ENCODE measurements at places on chromosomes 2 and 18.

- no peaks in the 10 kb centered on the region for H3K4me1 ChIP-seq
- H3K4me3 ChIP-seq, result no peak overlapping the region
- no peak for DNase-seq
- no peaks in the 10 kb centered on the region for H3K36me3 ChIP-seq
Measured at GRCh38 chr2:174846218-174846617, 81.9 kb upstream of the CHRNA1 start.

DNA sequence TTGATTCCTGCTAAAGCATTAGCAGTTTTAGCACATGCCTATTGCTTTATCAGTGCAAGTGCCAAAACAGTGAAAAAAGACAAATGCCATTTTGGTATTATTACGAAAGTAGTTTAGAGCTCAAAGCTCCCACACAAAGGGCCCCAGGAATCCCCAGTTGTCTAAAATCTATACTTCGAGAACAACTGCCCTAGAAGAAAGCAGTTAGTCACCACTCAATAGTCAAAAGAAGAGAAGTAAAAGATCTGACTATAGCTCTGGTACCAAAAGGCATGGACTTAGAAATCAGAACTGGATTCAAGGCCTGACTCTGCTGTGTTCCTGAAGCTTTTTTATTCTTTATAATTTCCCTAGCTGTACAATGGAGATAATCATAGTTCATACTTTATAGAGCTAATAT lies 21.8 kb downstream of the SCN3A start:
- H3K27ac ChIP-seq, result no peak overlapping the region
- no peaks in the 10 kb centered on the region for H3K36me3 ChIP-seq
- DNase-seq, result no peak

DNA sequence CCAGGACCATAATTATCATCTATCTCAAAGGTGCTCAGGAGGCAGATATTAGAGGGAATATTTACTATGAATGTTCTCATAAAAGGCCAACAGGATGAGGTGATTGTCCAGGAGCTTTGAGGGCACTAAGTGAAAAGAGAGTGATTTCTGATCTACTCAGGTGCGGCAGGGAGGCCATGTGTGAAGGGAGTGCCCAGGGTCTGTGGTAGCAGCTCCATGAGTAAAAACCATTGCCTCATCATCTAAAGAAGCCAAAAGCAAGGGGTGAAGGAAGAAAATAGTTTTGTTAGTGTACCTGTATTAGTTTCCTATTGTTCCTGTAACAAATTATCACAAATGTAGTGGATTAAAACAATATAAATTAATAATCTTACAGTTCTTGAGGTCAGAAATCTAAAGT lies 22.5 kb downstream of the RND3 start:
- no peak for DNase-seq
- peak overlapping the region; percentile 18 for H3K27ac ChIP-seq
- no peak overlapping the region for H3K4me3 ChIP-seq
- peaks cover 15% of the 10 kb centered on the region for H3K36me3 ChIP-seq
- no peaks in the 10 kb centered on the region for H3K27me3 ChIP-seq

DNA sequence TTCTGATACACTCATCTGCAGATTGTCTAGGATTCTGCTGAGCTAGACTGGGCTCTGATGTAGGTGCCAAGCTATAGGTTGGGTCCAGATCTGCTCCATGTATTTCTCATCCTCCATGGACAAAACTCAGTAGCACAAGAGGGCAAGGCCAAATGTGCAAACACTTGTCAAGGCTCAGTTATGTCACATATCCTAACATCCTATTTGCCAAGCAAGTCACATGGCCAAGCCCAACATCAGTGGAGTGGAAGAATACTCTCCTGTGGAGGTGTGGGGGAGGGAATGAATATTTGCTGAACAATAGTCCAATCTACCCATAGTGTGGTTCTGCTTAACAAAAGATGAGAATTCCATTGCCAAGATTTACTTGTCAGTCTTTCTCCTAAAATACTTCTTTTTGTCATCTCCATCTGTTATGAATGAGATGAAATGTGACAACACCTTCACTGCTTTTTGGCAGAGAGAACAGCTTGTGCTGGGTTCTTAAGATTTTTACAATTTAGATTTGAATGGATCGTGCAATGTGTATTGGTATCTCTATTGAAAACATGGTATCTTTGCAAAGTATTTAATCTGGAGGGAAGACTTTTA lies 89.9 kb downstream of the OXER1 start:
- no peaks in the 10 kb centered on the region for H3K27me3 ChIP-seq
- H3K4me3 ChIP-seq, result no peak overlapping the region

DNA sequence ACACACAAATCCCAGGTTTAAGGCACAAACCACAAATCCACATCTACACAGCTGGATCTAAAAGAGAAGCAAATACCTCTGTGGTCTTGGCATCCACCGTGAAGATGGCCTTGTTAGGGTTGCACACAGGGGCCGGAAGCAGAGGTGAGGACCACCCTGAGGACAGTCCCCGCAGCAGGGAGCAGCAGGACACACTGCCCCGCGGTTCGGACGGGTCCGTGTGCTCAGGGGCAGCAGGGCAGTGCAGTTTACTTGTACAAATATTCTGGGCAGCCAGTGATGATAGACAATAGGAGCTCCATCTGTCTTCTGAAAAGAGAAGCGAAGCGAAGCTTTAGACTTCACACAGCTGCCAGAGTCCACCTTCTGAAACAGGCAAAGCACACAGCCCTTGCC lies 8.8 kb downstream of the PASK start:
- H3K27me3 ChIP-seq, result no peaks in the 10 kb centered on the region
- H3K4me3 ChIP-seq, result no peak overlapping the region
- H3K4me1 ChIP-seq, result no peaks in the 10 kb centered on the region
- DNase-seq, result no peak

GRCh38 chr2:222613715-222614331 lies 42.1 kb downstream of the FARSB start:
- H3K4me3 ChIP-seq, result no peak overlapping the region
- no peaks in the 10 kb centered on the region for H3K4me1 ChIP-seq
- peaks cover 10% of the 10 kb centered on the region for H3K36me3 ChIP-seq

- no peaks in the 10 kb centered on the region for H3K4me1 ChIP-seq
- DNase-seq, result no peak
- no peaks in the 10 kb centered on the region for H3K27me3 ChIP-seq
- H3K36me3 ChIP-seq, result no peaks in the 10 kb centered on the region
Measured at GRCh38 chr2:71832388-71832787, 315.3 kb downstream of the CYP26B1 start.

- H3K36me3 ChIP-seq, result no peaks in the 10 kb centered on the region
- H3K4me1 ChIP-seq, result no peaks in the 10 kb centered on the region
- no peaks in the 10 kb centered on the region for H3K27me3 ChIP-seq
- DNase-seq, result no peak
Measured at GRCh38 chr2:150607390-150607811, 119.9 kb upstream of the RND3 start.

- H3K4me3 ChIP-seq, result no peak overlapping the region
- H3K4me1 ChIP-seq, result no peaks in the 10 kb centered on the region
- H3K36me3 ChIP-seq, result no peaks in the 10 kb centered on the region
- no peak for DNase-seq
Measured at GRCh38 chr2:151007365-151007764, 254.3 kb downstream of the RBM43 start.
